ENCODE measurements at places on chromosomes 4 and X. TPM values are rescaled to one million over a fixed set of nuclear protein-coding genes. Genes with fewer than 3 reads are reported as not detected.

The SSX1 gene
- not detected for total RNA-seq

The DAPP1 gene
- total RNA-seq, result not detected

The CENPVL2 gene
- total RNA-seq, result not detected

The ALAS2 gene
- not detected for total RNA-seq

The APBB2 gene
- total RNA-seq, result 126 TPM
